GM23338 (cell line): ENCODE measurements at places on chromosomes 2 and 18. TPM values are rescaled to one million over a fixed set of nuclear protein-coding genes. Genes with fewer than 3 reads are reported as not detected.
A peak's percentile ranks its signal among the peaks of the same experiment; 100 is the strongest.

- no peak for DNase-seq
- H3K4me1 ChIP-seq: no peaks in the 10 kb centered on the region
- H3K4me3 ChIP-seq: no peak overlapping the region
- no peak overlapping the region for H3K27ac ChIP-seq
Measured at GRCh38 chr2:212929116-212929515, 222.3 kb downstream of the IKZF2 start.

DNA sequence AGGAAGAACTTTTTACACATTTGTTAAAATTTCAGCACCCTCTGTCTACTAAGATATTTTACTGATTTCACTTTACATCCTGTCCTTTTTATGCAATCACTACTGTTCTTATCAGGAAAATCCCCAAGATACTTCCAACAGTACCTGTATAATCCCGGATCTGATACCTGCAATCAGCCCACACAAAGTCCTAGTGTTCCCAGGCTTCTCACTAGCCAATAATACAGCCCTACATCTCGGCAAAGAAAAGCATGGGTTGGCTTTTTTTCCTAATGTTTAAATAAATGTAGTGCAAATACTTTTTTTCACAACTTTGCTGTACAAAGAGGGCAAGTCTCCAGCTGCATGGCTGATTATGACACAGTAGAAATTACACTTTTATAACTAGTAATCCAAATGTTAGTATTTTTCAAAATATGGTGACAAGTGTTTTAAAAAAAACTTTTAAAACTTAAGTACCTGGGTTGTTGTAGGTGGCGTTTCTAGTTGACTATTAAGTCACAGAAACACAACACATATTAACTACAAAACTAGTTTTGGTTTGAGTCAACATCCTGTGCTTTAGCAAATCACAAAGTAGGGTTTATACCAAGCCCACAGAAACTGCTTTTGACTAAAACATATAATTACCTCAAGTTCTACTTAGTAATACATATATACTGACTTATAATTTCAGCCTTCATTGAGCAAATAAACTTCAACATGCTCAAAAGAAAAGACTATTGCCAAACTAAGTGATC is 19.5 kb downstream of the CNOT11 start:
- no peaks in the 10 kb centered on the region for H3K27me3 ChIP-seq
- H3K36me3 ChIP-seq: peaks cover 14% of the 10 kb centered on the region; the same call in 1 of the 2 replicates
- H3K4me3 ChIP-seq: no peak overlapping the region
- H3K27ac ChIP-seq: no peak overlapping the region

- no peaks in the 10 kb centered on the region for H3K36me3 ChIP-seq
- DNase-seq: peak; percentile 84
- peak overlapping the region; percentile 73 for H3K4me3 ChIP-seq
- no peaks in the 10 kb centered on the region for H3K27me3 ChIP-seq
Measured at GRCh38 chr2:226030788-226031646, 631.5 kb downstream of the NYAP2 start.

GRCh38 chr18:77071711-77072292 is 60.8 kb downstream of the MBP start:
- H3K4me3 ChIP-seq: no peak overlapping the region
- 0 out of 2 replicates have a peak overlapping the region, but pooled peaks have one; percentile 14 for H3K27ac ChIP-seq
- no peaks in the 10 kb centered on the region for H3K36me3 ChIP-seq

DNA sequence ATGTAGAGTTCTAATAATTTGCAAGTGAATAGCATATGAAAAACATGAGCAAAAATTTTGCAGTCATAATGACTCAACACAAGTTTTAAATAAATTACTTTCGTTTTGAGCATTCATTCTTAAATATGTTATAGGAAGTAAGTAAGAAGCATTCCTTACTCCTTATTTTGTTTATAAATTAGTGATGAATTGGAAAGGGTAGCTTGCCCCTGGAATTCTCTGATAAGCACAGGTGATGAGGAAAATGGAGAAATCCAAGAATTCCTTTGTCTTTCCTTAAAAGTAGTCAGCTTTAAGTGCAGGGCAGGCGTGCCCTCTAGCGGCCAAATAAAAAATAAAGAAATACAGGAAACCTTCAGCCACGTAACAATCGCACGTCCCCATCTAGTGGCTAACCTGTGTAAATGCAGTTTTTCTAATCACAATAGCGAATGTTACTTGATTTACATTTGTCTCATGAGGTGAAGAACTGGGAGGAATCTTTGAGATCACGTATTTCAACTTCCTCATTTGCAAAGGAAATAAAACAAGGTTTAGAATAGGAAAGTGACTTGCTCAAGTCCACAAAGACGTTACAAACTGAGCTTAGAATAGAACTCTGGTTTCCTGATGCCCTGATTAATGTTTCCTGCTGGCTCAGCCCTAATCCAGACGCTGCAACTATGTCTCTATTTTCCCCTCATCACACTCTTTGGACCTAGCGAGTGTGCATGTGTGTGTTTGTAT is 47.2 kb upstream of the ZNG1B start:
- no peak overlapping the region for H3K27ac ChIP-seq
- H3K4me3 ChIP-seq: no peak overlapping the region
- no peaks in the 10 kb centered on the region for H3K4me1 ChIP-seq
- H3K27me3 ChIP-seq: no peaks in the 10 kb centered on the region
- H3K36me3 ChIP-seq: no peaks in the 10 kb centered on the region

DNA sequence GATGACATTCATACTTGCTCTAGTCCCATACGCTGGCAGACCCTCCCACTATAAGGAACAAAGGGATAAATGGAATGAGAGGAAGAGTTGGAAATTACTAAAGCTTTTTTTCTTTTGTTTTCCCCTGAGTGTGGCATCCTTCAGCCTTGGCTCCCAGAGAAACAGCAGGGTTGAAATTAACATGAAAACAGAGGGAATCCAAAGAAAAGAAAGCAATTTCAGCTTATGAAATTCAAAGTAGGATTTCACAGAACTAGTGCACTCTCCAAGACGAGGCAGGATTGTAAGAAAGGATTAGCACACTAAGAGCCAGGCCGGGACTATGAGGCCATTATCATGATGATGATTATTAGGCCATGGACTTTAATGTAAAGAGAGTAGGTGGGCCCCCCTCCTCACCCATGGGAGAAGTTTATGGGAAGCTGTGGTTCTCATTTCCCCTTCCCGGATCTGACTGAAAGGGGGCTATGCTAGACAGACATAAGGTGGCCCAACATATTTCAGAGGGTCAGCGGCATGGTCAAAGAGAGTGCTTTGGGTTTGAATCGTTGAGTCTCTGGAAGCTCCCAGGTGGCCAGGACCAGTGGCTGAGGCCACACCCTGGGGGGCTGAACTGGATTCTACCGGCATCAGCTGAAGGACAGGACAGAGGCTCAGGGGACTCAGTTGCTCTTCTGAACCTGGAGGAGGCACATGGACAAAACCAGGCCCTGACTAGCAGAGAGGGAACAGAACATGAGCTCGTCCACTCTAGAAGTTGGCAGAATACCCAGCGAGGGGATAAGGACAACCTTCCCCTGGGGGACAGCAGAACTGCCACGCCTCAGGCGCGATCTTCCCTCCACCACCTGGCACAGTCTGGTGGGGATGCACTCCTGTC is 100.1 kb upstream of the ARL4C start:
- no peaks in the 10 kb centered on the region for H3K36me3 ChIP-seq
- peaks cover 21% of the 10 kb centered on the region for H3K4me1 ChIP-seq
- no peak overlapping the region for H3K4me3 ChIP-seq
- peak overlapping the region; percentile 86 for H3K27ac ChIP-seq
- peak; percentile 77 for DNase-seq

DNA sequence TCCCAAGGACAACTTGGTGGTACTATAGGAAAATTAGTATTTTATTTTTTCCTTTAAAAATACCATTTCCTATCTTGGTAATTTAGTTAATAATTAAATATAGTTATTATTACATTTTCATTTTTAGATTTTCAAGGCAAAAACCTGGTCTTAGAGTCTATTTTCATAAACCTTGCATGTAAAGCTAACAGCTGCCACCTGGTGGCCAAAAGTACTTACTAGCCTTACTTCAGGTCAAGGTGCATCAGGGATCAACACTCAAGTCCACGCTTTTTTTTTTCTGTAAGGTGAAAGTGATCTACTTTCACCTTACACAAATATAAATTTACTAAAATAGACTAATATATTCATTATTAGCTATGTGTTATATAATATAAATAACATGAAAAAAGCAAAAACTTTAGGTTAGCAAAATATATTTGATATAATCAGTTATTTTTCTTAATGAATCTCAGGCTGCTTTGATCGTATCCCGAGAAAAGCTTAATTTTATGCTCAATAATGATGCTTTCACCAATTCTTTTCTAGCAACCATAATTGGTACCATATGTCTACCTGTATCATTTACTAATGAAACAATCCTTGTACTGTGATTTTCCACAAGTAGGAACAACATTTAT is 62.5 kb downstream of the RELCH start:
- no peak overlapping the region for H3K27ac ChIP-seq
- peak; percentile 91 for DNase-seq
- H3K4me1 ChIP-seq: no peaks in the 10 kb centered on the region
- no peaks in the 10 kb centered on the region for H3K36me3 ChIP-seq

GRCh38 chr2:78861546-78861945 is 164.0 kb upstream of the REG3G start:
- no peak overlapping the region for H3K27ac ChIP-seq
- no peaks in the 10 kb centered on the region for H3K4me1 ChIP-seq
- DNase-seq: peak; percentile 74
- H3K27me3 ChIP-seq: no peaks in the 10 kb centered on the region
- no peaks in the 10 kb centered on the region for H3K36me3 ChIP-seq

GRCh38 chr18:36365836-36366775 is 68.6 kb downstream of the FHOD3 start:
- H3K4me3 ChIP-seq: no peak overlapping the region
- DNase-seq: no peak
- no peaks in the 10 kb centered on the region for H3K4me1 ChIP-seq
- H3K27ac ChIP-seq: no peak overlapping the region
- no peaks in the 10 kb centered on the region for H3K36me3 ChIP-seq

DNA sequence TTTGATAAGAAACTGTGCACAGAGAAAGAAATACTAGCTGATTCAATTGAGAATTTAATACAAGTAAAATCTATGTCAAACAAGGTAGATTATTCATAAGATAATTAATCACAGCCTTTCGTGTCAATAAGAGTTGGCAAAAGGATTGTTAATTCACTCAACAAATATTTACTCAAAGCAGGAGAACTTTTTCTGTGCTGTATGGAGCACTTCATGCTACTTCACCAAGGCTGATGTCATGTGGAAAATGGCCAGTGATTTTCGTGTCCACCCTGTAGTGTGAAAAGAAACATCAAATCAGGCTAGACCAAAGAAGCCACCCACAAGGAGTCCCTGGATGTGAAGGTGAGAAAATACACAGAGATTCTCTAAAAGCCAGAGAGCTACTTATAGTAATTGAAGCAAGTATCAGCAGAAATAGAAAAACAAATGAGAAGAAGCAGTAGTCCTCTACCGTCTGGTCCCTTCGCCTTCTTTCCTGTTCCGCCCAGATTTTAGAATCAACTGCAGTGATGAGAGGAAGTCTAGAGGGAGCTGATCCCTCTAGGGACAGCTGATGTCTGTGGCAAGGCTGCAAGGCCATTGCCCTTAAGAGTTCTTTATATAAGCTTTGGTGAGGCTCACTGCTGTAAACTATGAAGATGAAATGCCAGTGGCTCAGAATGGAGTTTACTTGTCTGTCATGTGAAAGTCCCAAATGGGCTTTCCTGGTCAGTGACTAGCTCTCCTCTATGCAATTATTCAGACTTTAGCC is 201.3 kb upstream of the APCDD1 start:
- DNase-seq: no peak
- no peak overlapping the region for H3K27ac ChIP-seq
- H3K4me1 ChIP-seq: no peaks in the 10 kb centered on the region
- H3K36me3 ChIP-seq: no peaks in the 10 kb centered on the region
- no peak overlapping the region for H3K4me3 ChIP-seq

DNA sequence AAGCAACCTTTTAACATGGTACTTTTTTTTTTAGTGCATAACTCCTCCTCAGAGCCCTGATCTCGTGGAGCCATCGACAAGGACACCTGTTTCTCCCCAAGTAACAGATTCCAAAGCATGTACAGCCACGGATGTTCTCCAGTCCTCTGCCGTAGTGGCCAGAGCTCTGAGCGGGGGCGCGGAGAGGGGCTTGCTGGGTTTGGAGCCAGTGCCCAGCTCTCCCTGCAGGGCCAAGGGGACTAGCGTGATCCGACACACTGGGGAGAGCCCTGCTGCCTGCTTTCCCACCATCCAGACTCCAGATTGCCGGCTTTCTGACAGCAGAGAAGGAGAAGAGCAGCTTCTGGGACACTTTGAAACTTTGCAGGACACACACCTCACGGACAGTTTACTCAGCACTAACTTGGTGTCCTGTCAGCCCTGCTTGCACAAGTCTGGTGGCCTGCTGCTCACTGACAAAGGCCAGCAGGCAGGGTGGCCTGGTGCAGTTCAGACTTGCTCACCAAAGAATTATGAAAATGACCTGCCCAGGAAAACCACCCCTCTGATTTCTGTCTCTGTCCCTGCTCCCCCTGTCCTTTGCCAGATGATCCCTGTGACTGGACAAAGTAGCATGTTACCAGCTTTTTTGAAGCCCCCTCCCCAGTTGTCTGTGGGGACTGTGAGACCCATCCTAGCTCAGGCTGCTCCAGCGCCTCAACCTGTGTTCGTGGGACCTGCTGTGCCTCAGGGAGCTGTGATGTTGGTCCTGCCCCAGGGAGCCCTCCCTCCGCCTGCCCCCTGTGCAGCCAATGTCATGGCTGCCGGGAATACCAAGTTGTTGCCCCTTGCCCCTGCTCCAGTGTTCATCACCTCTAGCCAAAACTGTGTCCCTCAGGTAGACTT is 4.5 kb downstream of the KLF11 start:
- no peak overlapping the region for H3K4me3 ChIP-seq
- 0 out of 2 replicates have a peak, but pooled peaks cover 5% of the 10 kb centered on the region for H3K4me1 ChIP-seq
- H3K36me3 ChIP-seq: no peaks in the 10 kb centered on the region
- peaks cover 6% of the 10 kb centered on the region for H3K27me3 ChIP-seq
- DNase-seq: no peak

DNA sequence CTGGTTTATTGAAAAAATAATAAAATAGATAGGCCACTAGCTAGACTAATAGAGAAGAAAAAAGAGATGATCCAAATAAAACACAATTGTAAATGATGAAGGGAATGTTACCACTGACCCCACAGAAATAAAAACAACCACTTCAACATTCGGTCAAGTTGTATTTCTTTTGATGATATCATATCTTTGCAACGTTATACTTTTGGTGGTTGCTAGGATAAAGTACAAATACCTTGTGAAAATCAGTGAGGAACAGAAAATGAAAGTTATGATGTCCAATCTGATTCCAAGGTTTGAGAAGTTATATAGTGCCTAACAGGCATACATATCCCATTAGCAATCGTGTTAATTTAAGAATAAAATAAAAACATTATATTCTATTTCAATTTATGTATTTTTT is 6.6 kb upstream of the ASNSD1 start:
- H3K4me3 ChIP-seq: no peak overlapping the region
- H3K27me3 ChIP-seq: no peaks in the 10 kb centered on the region
- no peaks in the 10 kb centered on the region for H3K4me1 ChIP-seq
- H3K27ac ChIP-seq: no peak overlapping the region

- no peaks in the 10 kb centered on the region for H3K27me3 ChIP-seq
- DNase-seq: no peak
- H3K27ac ChIP-seq: no peak overlapping the region
- no peaks in the 10 kb centered on the region for H3K36me3 ChIP-seq
- H3K4me3 ChIP-seq: no peak overlapping the region
- H3K4me1 ChIP-seq: no peaks in the 10 kb centered on the region
Measured at GRCh38 chr2:71562518-71562917, 109.2 kb downstream of the DYSF start.

UGT1A3 gene
- total RNA-seq: not detected in 2 replicates

FARSB gene
- total RNA-seq: 32.2 and 32.5 TPM in 2 replicates

UGT1A8 gene
- total RNA-seq: 0.45 TPM in 1 of 2 replicates, not detected in the other

FHOD3 gene
- total RNA-seq: 7.1 and 8.7 TPM in 2 replicates

CYP27C1 gene
- total RNA-seq: 2.9 and 3.0 TPM in 2 replicates
